Activated T-helper 17 cell treated with anti-CD3 and anti-CD28 coated beads, Interleukin-2, amount 50 U/mL, for 72 hours (primary cell): ENCODE measurements at places on chromosomes 2 and 18. TPM values are rescaled to one million over a fixed set of nuclear protein-coding genes. Genes with fewer than 3 reads are reported as not detected.

GRCh38 chr2:203763938-203764664 is 57.7 kb downstream of the CD28 start:
- peak; percentile 93 for ATAC-seq
- peak overlapping the region; percentile 98 for H3K27ac ChIP-seq
- peak overlapping the region; percentile 72 for H3K4me3 ChIP-seq
- H3K4me1 ChIP-seq, result peaks cover 51% of the 10 kb centered on the region

- no peak overlapping the region for H3K27ac ChIP-seq
- no peak overlapping the region for H3K4me3 ChIP-seq
- no peak for ATAC-seq
- H3K36me3 ChIP-seq, result peaks cover 8% of the 10 kb centered on the region
Observed at GRCh38 chr2:104861351-104862057, 7.6 kb downstream of the POU3F3 start.

C2orf78 gene
- 0.08 TPM for total RNA-seq

- H3K4me3 ChIP-seq, result no peak overlapping the region
- ATAC-seq, result no peak
- no peak overlapping the region for H3K27ac ChIP-seq
- no peaks in the 10 kb centered on the region for H3K36me3 ChIP-seq
Observed at GRCh38 chr18:34647251-34647650, 62.8 kb upstream of the DTNA start.

CPO gene
- total RNA-seq, result not detected

LRRC30 gene
- not detected for total RNA-seq

- ATAC-seq, result no peak
- no peak overlapping the region for H3K4me3 ChIP-seq
- H3K4me1 ChIP-seq, result no peaks in the 10 kb centered on the region
- no peaks in the 10 kb centered on the region for H3K36me3 ChIP-seq
Observed at GRCh38 chr18:52716973-52717372, 377.0 kb downstream of the DCC start.

- no peak overlapping the region for H3K27ac ChIP-seq
- no peaks in the 10 kb centered on the region for H3K36me3 ChIP-seq
- peaks cover 15% of the 10 kb centered on the region for H3K27me3 ChIP-seq
- no peaks in the 10 kb centered on the region for H3K4me1 ChIP-seq
- H3K4me3 ChIP-seq, result no peak overlapping the region
Observed at GRCh38 chr2:227228061-227228667, 63.7 kb downstream of the COL4A3 start.

- peaks cover 6% of the 10 kb centered on the region for H3K4me1 ChIP-seq
- no peak overlapping the region for H3K27ac ChIP-seq
- no peak for ATAC-seq
Observed at GRCh38 chr2:240511351-240512108, 46.3 kb downstream of the ANKMY1 start.

GRCh38 chr2:11567631-11568031 is 33.8 kb downstream of the GREB1 start:
- H3K4me3 ChIP-seq, result no peak overlapping the region
- H3K36me3 ChIP-seq, result no peaks in the 10 kb centered on the region
- no peak for ATAC-seq
- H3K27me3 ChIP-seq, result peaks cover 6% of the 10 kb centered on the region
- H3K27ac ChIP-seq, result no peak overlapping the region

DNA sequence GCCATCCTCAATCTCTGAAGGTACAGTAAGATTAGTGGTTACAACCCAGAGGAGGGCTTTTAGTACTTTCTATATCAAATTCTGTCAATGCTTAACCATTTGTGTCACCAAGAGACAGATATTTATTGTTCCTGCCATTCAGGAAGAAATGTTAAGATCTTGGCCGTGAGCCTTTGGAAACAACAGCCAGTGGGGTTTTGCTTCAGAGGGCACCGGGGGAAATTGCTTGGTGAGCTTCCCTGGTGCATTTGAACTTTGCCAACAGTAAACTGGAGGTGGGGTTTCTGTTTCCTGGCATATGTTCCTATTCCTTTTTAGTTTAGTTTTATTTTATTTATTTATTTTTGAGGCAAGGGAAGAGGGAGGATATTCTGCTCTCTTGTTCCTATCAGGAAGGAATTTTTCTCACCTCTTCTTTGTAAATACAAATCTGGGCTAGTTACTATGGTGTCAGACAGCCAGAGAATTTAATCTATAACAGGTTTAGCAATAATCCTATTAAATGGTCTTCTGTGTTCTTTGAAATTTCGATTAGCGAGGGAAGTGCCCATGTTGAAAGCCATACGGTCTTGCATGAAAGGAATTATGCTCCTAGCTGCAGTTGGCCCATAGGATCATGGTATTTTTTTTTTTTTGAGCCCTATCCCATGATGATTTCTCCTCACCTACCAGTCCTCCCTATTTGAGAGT is 95.7 kb downstream of the MAIP1 start:
- H3K4me1 ChIP-seq, result no peaks in the 10 kb centered on the region
- no peaks in the 10 kb centered on the region for H3K36me3 ChIP-seq
- no peak overlapping the region for H3K4me3 ChIP-seq
- ATAC-seq, result no peak
- no peak overlapping the region for H3K27ac ChIP-seq

DNA sequence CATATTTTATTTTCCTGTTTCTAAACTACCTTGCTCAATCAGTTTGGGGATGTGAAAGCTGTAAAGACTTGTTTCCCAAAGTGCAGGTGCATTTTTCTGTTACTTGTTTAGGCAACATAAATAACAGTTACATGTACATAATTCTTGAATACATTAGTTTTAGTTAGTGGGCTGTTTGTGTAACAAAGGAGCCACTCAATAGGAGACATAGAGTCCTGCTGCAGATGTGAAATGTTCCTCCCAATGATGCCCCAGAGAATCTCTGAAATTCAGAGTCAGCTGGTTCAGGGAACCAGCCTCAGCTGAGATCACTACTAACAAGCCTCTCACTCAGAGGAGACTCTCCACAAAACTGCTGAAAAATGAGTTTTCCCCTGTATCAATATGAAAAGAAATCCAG is 91.5 kb upstream of the TWSG1 start:
- peak overlapping the region; percentile 33 for H3K4me3 ChIP-seq
- no peaks in the 10 kb centered on the region for H3K27me3 ChIP-seq
- H3K4me1 ChIP-seq, result peaks cover 28% of the 10 kb centered on the region
- peaks cover 90% of the 10 kb centered on the region for H3K36me3 ChIP-seq
- no peak for ATAC-seq
- peak overlapping the region; percentile 70 for H3K27ac ChIP-seq

- H3K4me3 ChIP-seq, result no peak overlapping the region
- peaks cover 57% of the 10 kb centered on the region for H3K36me3 ChIP-seq
- peaks cover 34% of the 10 kb centered on the region for H3K4me1 ChIP-seq
- ATAC-seq, result no peak
- H3K27me3 ChIP-seq, result no peaks in the 10 kb centered on the region
Observed at GRCh38 chr18:54217624-54218023, 6.8 kb downstream of the MBD2 start.

- H3K4me1 ChIP-seq, result no peaks in the 10 kb centered on the region
- peaks cover 20% of the 10 kb centered on the region for H3K27me3 ChIP-seq
- H3K36me3 ChIP-seq, result no peaks in the 10 kb centered on the region
- H3K4me3 ChIP-seq, result no peak overlapping the region
- H3K27ac ChIP-seq, result no peak overlapping the region
Observed at GRCh38 chr2:237279012-237279768, 134.8 kb downstream of the COL6A3 start.

GRCh38 chr2:242040681-242041080 is 171.2 kb downstream of the RTP5 start:
- peaks cover 4% of the 10 kb centered on the region for H3K4me1 ChIP-seq
- no peak overlapping the region for H3K4me3 ChIP-seq
- H3K27ac ChIP-seq, result no peak overlapping the region
- no peak for ATAC-seq
- peaks cover 28% of the 10 kb centered on the region for H3K27me3 ChIP-seq
- no peaks in the 10 kb centered on the region for H3K36me3 ChIP-seq

CENPO gene
- total RNA-seq, result 32.7 TPM

GRCh38 chr2:233839447-233839820 is 14.9 kb downstream of the HJURP start:
- no peak overlapping the region for H3K27ac ChIP-seq
- H3K4me3 ChIP-seq, result no peak overlapping the region

LAPTM4A gene
- 29.6 TPM for total RNA-seq

- H3K36me3 ChIP-seq, result peaks cover 70% of the 10 kb centered on the region
- ATAC-seq, result peak; percentile 21
- H3K4me3 ChIP-seq, result peak overlapping the region; percentile 76
- peak overlapping the region; percentile 98 for H3K27ac ChIP-seq
- no peaks in the 10 kb centered on the region for H3K27me3 ChIP-seq
Observed at GRCh38 chr2:112189001-112189556, 50.9 kb downstream of the FBLN7 start.

DNA sequence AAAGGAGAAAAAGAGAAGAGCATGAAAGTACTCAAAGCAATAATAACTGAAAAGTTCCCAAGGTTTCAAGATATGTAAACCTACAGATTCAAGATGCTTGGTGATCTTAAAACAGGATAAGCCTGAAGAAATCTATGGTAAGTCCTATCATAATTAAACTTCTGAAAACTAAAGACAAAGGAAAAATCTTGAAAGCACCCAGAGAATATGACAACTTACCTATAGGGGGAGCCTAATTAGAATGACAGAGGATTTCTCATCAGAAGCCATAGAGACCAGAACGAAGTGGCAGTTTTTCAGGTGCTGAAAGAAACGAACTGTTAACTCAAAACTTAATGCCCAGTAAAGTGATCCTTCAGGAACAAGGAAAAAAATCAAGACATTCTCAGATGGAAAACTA is 59.7 kb downstream of the XDH start:
- no peak overlapping the region for H3K27ac ChIP-seq
- H3K4me3 ChIP-seq, result no peak overlapping the region
- peaks cover 49% of the 10 kb centered on the region for H3K27me3 ChIP-seq
- H3K36me3 ChIP-seq, result no peaks in the 10 kb centered on the region
- H3K4me1 ChIP-seq, result no peaks in the 10 kb centered on the region

DNA sequence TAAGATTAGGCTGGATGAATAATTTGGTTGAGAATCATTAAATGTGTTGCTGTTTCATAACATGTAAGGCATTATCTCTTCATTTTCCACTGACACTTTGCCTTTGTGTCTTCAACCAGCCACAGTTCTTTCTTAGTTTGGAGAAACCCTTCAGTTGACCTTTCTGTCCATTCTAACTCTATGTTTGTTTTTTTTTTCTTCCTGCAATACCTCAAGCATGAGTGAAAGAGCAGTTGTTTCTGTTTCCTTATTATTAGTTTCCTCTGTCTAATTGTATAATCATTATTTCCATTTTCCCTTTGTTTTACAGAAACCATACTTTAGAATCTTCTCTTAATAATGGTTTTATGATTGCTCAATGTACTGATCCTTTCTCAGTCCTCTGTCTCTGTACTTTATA is 25.6 kb downstream of the HADHB start:
- no peak for ATAC-seq
- peaks cover 64% of the 10 kb centered on the region for H3K36me3 ChIP-seq
- no peak overlapping the region for H3K27ac ChIP-seq
- H3K4me3 ChIP-seq, result no peak overlapping the region
- H3K4me1 ChIP-seq, result peaks cover 11% of the 10 kb centered on the region

AFF3 gene
- total RNA-seq, result 0.42 TPM

- H3K27ac ChIP-seq, result no peak overlapping the region
- no peak for ATAC-seq
- H3K36me3 ChIP-seq, result no peaks in the 10 kb centered on the region
- peaks cover 14% of the 10 kb centered on the region for H3K27me3 ChIP-seq
- H3K4me1 ChIP-seq, result no peaks in the 10 kb centered on the region
Observed at GRCh38 chr18:35750929-35751328, 169.4 kb downstream of the GALNT1 start.

- no peaks in the 10 kb centered on the region for H3K4me1 ChIP-seq
- no peaks in the 10 kb centered on the region for H3K27me3 ChIP-seq
- H3K27ac ChIP-seq, result no peak overlapping the region
- H3K36me3 ChIP-seq, result no peaks in the 10 kb centered on the region
- H3K4me3 ChIP-seq, result no peak overlapping the region
- no peak for ATAC-seq
Observed at GRCh38 chr2:83196225-83196624, 1262.9 kb downstream of the SUCLG1 start.

DNA sequence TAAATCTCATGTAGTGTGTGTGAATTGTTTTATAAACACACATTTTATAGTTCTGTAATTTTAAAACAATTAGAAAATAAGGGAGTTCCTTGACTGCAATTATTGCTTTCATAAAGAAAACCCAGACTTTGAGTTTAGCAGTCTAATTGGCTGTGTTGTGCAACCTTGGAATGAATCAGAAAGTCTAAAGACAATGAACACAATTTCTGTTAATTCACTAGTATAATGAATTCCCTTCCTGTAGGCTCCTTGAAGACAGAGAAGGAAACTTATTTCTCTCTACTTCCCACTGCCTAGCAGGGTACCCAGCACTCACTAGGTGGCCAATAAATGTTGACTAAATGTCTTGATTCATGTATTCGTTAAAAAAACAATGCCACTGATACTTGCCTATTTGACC is 79.9 kb downstream of the ANTXR1 start:
- no peak for ATAC-seq
- H3K4me1 ChIP-seq, result no peaks in the 10 kb centered on the region

TEKT4 gene
- not detected for total RNA-seq

- H3K36me3 ChIP-seq, result peaks cover 10% of the 10 kb centered on the region
- no peaks in the 10 kb centered on the region for H3K27me3 ChIP-seq
- H3K27ac ChIP-seq, result no peak overlapping the region
- H3K4me3 ChIP-seq, result no peak overlapping the region
- ATAC-seq, result no peak
- H3K4me1 ChIP-seq, result peaks cover 5% of the 10 kb centered on the region
Observed at GRCh38 chr18:13638719-13639595, 87.4 kb downstream of the FAM210A start.

C2orf81 gene
- total RNA-seq, result 9.7 TPM

- H3K4me3 ChIP-seq, result no peak overlapping the region
- H3K27me3 ChIP-seq, result no peaks in the 10 kb centered on the region
- H3K36me3 ChIP-seq, result peaks cover 33% of the 10 kb centered on the region
- H3K27ac ChIP-seq, result no peak overlapping the region
Observed at GRCh38 chr2:233165543-233165894, 86.0 kb upstream of the ATG16L1 start.
